Stomach (tissue), 19 donors: ENCODE measurements at places on chromosomes 3 and 15. TPM values are rescaled to one million over a fixed set of nuclear protein-coding genes. Genes with fewer than 3 reads are reported as not detected.
A peak's percentile ranks its signal among the peaks of the same experiment; 100 is the strongest.

Gene SNX4
- 13.9 TPM for polyA plus RNA-seq

Gene BSN
- polyA plus RNA-seq = not detected

DNA sequence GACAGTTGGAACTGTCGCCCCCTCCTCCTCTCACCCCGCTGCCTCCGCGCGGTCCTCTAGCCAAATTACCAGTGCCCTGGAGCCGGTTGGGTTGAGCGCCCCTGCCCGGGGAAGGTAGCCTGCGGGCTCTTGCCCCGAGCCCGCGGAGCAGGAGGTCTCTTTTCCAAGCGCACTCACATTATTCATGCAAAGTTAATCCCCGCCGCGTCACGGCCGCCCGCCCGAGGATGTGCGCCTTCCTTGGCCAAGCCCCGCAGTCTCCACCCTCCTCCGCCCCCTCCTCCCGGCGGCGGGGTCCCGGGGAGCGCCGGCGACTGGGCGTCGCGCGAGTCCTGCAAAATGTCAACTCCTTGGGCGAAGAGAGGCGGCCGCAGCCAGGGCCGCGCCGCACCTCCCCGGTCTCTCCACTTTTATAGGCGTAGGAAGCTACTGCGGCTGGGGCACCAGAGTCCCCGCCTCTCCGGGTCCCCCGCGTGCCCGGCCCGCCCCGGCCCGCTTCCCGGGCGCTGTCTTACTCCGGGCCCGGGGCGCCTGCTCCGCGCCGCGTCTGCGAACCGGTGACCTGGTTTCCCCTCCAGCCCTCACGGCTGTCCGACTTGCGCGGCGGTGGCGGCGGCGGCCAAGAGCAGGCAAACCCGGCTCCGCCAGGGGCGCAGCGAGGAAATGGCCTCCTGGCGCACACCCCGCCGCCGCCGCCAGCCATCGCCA is at the start of gene THRB:
Gene THRB (minus strand): TSS at position 233 of the 708 bp plus-strand sequence.
- peak; percentile 89 for DNase-seq

DNA sequence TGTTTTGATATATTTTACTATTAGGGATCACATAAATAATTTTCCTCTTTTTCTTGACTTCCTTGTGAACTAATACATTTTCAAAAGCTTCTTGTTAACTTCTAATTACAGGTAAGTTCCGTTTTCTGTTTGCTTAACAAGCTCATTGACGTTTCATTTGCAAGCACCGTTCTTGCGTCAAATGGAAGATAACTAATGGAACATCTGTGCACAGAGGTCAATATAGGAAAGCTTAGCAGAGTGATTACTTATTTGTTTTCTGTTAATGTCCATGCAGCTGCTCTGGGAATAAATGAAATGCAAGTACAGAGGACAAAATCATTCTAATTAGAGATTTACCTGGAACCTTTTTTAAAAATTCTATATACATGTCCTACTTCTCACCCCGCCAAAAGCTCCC is 115.5 kb upstream of the C2CD4B start:
- DNase-seq = no peak

DNA sequence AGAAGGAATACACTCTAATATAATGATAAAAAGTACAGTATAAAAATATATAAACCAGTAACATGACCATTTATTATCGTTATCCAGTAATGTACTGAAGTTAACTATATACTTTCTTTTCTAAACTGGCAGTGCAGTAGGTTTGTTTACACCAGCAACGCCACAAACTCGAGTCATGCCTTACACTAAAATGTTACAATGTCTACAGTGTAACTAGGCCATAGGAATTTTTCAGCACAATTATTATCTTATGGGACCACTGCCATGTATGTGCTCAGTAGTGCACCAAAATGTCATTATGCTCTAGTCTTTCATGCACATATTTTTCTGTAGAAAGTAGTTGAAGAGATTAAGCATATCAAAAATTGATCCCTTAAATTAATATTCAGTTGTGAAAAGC is 609.8 kb upstream of the BCHE start:
- DNase-seq = no peak

DNA sequence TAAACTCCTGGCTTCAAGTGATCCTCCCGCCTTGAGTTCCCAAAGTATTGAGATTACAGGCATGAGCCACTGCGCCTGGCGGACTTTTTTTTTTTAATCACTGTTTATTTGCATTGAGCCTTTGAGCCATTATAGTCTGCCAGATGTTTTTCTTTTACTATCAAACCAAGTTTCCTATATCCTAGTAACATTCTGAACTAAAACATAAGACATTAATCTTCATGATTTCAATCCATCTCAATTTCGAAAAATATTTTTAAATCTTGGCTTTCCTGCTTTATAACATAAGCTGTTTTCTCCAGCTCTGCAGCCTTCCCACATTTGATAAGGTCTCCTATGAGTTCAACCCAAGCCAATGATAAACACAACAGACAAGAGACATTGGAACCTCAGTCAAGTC is 75.4 kb downstream of the UMPS start:
- no peak for DNase-seq

Gene CNTN3
- 0.76 TPM for polyA plus RNA-seq

- DNase-seq = no peak
These were observed 80.5 kb downstream of the SNRK start for GRCh38 chr3:43366885-43367284.

- no peak for DNase-seq
These were observed 29.7 kb downstream of the TEX9 start for GRCh38 chr15:56394909-56395308.

- no peak for DNase-seq
These were observed 165.3 kb downstream of the AKAP13 start for GRCh38 chr15:85545752-85546151.

DNA sequence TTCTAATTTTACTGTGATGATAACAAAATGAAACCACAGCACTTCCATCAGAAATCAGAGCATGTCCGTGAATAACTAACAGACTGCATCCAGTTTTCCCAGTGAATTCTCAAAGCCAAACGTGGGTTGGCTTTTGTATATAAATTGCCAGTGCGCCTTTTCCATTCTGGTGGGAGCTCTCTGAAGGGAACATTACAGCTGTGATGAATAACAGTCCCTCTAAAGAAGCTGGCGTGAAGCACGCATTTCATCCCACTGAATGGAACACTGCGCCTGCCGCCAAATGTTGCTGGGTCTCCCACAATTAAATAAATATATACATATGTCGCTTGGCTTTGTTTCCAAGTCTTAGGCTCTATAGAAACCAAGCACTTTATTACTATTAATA is 113.0 kb upstream of the PFN2 start:
- DNase-seq = no peak

Gene TJP1
- polyA plus RNA-seq = 13.0 TPM

DNA sequence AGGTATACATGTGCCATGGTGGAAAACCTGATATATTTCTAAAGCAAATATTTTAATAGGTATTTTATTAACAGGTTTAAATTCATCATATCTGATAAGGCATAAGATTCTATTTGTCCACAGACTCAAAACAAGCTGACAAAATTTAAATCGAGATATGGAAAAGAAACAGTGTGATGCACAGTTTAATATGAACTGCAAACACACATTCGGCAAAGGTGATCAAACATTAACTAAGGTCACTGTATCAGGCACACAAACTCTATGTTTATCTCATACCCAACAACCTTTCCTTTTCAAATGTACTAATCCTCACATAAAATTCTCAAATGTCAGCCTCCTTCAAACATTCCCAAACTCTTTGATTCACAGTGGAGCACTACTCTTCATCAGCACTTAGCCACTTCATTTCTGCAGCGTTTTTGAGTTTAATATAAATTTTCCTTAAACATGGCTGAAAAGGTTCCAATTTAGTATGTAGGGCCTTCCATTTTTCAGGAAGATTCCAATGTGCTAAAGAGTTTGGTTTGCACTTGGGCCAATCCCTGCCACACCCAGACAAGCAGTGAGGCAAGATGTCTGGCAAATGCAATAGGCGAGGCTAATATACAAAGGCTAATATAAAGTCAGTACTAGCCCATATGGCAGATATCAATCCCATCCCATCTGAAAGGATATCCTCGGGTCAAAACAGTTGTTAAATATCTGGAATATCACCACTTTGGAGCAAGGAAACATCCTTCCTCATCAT is 84.6 kb downstream of the GBE1 start:
- DNase-seq = peak; percentile 14

- DNase-seq = no peak
These were observed 25.3 kb downstream of the BFSP2 start for GRCh38 chr3:133424937-133425869.

- no peak for DNase-seq
These were observed 530.8 kb downstream of the FOXP1 start for GRCh38 chr3:71052716-71053115.

DNA sequence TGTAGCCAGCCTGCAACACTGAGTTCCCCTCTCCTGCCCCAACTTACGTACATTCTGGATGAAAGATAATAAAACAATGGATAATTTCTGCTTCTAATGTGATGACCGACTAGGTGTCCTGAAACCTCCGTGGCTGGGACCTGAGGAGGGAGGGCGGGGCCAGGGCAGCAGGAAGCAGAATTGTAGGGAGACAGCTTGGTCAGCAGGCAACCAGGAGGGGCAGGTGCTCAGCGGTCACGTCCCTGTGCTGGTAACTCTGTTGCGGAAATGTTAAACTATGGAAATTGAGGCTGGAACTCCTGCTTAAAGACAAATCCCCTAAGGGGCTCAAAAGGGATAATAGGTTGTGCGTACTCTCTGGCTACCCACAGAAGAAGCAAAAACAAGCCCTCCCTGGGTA is 30.4 kb downstream of the SLC6A20 start:
- DNase-seq = no peak

- DNase-seq = no peak
These were observed 24.0 kb upstream of the CHCHD6 start for GRCh38 chr3:126679831-126680666.

DNA sequence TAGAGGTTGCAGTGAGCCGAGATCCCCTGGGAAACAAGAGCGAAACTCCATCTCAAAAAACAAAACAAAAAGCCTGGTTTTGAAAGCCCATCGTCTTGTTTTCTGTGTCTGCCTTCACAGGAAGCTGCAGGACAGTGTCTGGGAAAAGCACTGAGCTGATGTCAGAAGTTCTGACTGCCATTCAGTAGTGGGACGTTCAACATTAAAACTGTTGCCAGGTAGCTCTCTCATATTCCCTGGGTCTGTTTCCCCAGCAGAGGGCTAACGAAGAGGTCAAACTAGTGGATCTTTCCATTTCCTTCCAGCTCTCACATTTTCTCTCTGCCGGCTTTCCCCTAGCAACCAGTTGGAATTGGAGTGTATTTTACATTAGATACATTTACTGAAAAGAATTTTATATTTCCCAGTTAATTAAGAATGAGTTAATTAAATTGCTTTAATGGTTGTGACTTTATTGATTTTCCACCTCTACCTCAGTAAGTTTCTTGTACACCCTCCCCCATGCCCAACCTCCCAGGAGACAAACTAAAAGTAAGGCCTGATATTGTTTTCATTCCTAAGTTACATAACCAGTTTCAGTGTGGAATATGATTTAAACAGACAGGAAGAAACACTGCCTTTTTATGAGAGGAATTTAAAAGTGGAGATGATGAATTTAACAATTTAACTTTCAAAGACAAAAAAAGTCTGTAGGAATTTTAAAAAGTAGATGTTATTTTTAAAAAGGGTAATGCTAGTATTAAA is 29.9 kb downstream of the RCN2 start:
- no peak for DNase-seq

- DNase-seq = no peak
These were observed 151.9 kb upstream of the FEZF2 start for GRCh38 chr3:62525281-62525680.

GRCh38 chr3:30813734-30814133 is 80.7 kb downstream of the GADL1 start:
- no peak for DNase-seq

GRCh38 chr3:153897842-153898241 is 223.3 kb upstream of the ARHGEF26 start:
- no peak for DNase-seq

Gene SCN11A
- not detected for polyA plus RNA-seq
